ENCODE measurements at places on chromosomes 4 and X. TPM values are rescaled to one million over a fixed set of nuclear protein-coding genes. Genes with fewer than 3 reads are reported as not detected.

Gene PRDX4
- total RNA-seq = 447 TPM

Gene HTN1
- not detected for total RNA-seq

Gene AIFM1
- 14.4 TPM for total RNA-seq

Gene MAPK10
- 0.89 TPM for total RNA-seq

Gene NPY1R
- not detected for total RNA-seq

Gene ESX1
- not detected for total RNA-seq

Gene CT45A2
- total RNA-seq = not detected

Gene PITX2
- 5.8 TPM for total RNA-seq

Gene UCHL1
- 443 TPM for total RNA-seq

Gene TMPRSS11B
- total RNA-seq = not detected

Gene BEND2
- not detected for total RNA-seq

Gene SUPT20HL2
- total RNA-seq = not detected

Gene GNRHR
- total RNA-seq = not detected

Gene LEF1
- total RNA-seq = not detected

Gene CXorf58
- total RNA-seq = not detected

Gene GATA1
- total RNA-seq = not detected

Gene TMEM164
- total RNA-seq = 4.4 TPM

Gene SERTM2
- not detected for total RNA-seq

Gene RASL11B
- total RNA-seq = not detected

Gene SMARCA1
- total RNA-seq = 36.9 TPM

Gene VGLL1
- total RNA-seq = not detected

Gene NKX3-2
- under 0.01 TPM for total RNA-seq

Gene CTPS2
- total RNA-seq = 8.0 TPM

Gene SH3D19
- total RNA-seq = 48.2 TPM

Gene FGFR3
- total RNA-seq = 0.97 TPM

Gene CXorf65
- not detected for total RNA-seq

Gene LGI2
- total RNA-seq = not detected

Gene STATH
- total RNA-seq = not detected

Gene FAM9C
- total RNA-seq = not detected

Gene MORC4
- 23.7 TPM for total RNA-seq

Gene PRKG2
- total RNA-seq = 4.6 TPM

Gene ZCCHC18
- 1.4 TPM for total RNA-seq

Gene BMX
- not detected for total RNA-seq

Gene MOSPD2
- total RNA-seq = 28.5 TPM

Gene NALF2
- not detected for total RNA-seq

Gene RIPPLY1
- total RNA-seq = not detected

Gene MAGEA12
- total RNA-seq = not detected

Gene GAGE13
- not detected for total RNA-seq

Gene SLC25A6
- total RNA-seq = 256 TPM

Gene HSD17B11
- total RNA-seq = 37.0 TPM

Gene GCNA
- total RNA-seq = 2.2 TPM

Gene TLL1
- not detected for total RNA-seq

Gene MAGEE2
- not detected for total RNA-seq

Gene MND1
- 1.2 TPM for total RNA-seq

Gene HSPA4L
- 1.3 TPM for total RNA-seq

Gene DGKK
- total RNA-seq = not detected

Gene DGAT2L6
- not detected for total RNA-seq

Gene DDX53
- total RNA-seq = not detected
